HAP-1 (cell line): ENCODE measurements at places on chromosomes 3 and 15.

DNA sequence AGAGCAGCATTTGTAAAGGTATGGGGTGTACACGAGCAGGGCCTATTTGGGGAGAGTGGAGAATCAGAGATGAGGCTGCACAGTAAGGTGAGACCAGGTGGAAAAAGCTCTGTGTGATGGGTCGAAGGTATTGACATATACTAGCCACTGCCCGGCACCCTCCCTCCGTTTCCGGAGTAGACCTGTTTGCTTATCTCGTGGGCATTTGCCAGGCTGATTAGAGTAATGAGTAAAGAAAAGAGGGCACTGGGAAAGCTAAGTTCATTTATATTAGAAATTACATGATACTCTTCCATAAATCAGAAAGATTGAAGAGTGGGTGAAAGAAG is 46.2 kb upstream of the ATG7 start:
- no peak for DNase-seq

DNA sequence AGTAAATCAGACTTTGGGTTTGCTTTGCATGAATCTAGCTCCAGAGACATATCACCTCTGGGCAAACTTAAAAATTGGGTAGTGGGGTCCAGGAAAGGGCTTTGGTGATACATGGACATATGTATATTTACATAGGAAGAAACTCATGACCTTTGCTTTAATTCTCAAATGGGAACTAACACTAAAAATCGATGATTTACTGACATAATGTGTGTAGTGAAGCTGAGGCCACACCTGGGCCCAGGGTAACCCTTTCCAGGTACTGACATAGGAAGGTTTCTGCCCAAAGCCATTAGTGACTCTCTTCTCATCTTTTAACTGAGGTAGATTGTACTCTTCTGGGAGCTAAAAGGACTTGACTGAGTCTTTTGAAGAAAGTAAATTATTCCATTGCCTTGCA is 411.2 kb upstream of the TBL1XR1 start:
- DNase-seq, result no peak

DNA sequence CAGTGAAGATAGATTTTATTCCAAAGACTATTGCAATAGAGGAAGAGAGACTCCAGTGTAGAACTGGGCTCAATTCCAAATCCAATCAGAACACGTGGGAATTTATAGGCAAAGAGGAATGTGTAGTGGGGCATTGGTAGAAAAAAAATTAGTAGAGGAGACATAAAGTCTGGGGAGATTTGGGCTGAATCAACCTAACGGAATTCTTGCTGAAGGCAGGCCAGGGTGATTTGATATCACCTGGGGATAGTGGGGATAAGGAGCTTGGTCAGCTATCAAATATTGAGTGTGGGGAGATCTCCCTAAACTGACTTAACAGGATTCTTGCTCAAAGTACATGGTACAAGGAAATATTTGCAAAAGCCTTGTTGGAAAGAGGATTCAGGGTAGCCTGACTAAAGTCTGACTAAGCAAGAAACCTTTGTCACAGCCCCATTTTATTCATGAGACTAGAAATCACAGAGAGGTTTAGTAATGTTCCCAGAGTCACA is 29.6 kb downstream of the SST start:
- no peak for DNase-seq

DNA sequence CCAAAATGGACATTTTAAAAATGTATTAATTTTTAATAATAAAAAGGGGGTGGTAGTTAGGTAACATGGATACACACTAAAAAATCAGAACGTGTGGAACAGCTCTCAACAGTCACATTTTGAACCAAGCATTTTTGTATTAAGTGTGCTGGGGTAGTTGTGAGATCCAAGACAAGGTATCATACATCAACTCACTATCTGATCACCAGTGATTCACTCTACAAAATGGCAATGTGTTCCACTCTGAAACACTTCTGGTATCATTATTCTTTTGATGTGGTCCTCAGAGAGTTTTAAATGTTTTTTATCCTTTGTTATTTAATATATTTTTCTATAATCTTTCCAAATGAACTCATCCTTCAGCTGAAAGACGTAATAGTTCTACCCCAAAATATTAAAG is 5.4 kb downstream of the HACL1 start:
- DNase-seq, result no peak

DNA sequence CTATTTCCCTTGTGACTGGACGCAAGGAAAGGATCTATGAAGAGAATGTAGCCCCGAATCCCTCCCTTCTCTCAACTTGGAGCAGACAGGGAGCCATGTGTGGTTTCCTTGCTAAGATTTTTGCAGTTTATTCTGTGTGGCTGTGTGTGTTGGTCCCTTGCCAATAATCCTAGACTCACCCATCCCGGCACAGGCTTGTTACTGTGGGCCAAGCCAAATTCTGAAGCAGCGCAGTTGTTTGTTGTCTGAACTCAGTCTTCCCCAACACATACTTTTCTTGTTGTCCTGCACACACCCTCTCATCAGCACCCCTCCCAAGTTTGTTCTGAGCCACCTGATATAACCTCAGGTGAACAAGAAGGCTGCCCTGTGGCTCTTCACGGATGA is 193.3 kb upstream of the CTDSPL start:
- no peak for DNase-seq

GRCh38 chr15:49406352-49407118 is 16.5 kb upstream of the FGF7 start:
- DNase-seq, result no peak

- no peak for DNase-seq
These were observed 50.1 kb downstream of the TLE3 start for GRCh38 chr15:70047386-70048197.

DNA sequence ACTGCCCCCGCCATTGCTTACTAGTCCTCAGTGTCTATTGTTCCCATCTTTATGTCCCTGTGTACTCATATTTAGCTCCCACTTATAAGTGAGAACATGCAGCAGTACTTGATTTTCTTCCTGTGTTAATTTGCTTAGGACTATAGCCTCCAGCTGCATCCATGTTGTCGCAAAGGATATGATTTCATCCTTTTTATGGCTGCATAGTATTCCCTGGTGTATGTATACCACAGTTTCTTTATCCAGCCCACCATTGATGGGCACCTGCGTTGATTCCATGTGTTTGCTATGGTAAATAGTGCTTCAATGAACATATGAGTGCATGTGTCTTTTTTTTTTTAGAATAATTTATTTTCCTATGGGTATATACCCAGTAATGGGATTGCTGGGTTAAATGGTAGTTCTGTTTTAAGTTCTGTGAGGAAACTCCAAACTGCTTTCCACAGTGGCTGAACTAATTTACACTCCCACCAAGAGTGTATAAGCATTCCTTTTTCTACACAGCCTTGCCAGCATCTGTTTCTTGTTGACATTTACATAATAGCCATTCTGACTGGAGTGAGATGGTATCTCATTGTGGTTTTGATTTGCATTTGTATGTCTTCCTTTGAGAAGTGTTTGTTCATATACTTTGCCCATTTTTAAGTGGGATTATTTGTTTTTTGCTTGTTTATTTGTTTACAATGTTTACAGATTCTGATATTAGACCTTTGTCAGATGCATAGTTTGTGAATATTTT is 53.7 kb downstream of the GALK2 start:
- no peak for DNase-seq

- DNase-seq, result no peak
These were observed 89.5 kb downstream of the LARS2 start for GRCh38 chr3:45477838-45478237.

DNA sequence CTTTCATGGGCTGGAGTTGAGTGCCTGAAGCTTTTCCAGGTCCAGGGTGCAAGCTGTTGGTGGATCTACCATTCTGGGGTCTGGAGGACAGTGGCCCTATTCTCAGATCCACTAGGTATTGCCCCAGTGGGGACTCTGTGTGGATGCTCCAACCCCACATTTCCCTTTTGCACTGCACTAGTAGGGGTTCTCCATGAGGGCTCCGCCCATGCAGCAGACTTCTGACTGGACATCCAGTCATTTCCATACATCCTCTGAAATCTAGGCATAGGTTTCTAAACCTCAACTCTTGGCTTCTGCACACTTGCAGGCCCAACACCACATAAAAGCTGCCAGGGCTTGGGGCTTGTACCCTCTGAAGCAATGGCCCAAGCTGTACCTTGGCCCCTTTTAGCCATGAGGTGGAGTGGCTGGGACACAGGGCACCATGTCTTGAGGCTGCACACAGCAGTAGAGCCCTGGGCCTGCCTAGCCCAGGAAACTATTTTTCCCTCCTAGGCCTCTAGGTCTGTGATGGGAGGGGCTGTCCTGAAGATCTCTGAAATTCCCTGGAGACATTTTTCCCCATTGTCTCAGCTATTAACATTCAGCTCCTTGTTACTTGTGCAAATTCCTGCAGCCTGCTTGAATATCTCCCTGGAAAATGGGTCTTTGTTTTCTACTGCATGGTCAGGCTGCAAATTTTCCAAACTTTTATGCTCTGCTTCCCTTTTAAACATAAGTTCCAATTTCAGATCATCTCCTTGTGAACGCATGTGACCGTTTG is 6.0 kb upstream of the HACD2 start:
- DNase-seq, result no peak

- no peak for DNase-seq
These were observed 2.1 kb downstream of the SHQ1 start for GRCh38 chr3:72846166-72846565.

DNA sequence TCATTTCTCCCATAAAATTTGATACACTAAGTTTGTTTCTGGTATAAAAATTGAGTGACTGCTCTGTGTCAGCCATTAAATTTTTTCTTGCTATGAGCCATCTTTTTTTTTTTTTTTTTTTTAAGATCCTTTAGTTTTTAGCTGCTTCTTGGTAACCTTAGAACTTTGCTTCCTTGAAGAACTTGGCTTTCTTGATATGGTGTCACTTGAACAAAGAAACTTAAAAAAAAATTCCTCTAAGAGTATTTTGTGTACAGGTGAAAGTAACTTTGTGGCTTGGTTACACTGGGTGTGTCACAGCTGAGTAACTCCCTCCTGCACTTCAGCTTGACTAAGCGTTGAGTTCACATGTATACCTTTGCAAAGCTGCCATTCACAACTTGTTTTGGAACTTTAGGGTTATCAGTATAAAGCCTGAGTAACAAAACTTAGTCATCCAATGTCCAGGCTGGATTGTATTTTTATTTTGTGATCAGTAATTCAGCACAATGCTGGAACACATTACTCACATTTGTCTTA is 6.5 kb downstream of the CHD2 start:
- peak; percentile 2 for DNase-seq

- DNase-seq, result no peak
These were observed 15.0 kb upstream of the BNC1 start for GRCh38 chr15:83299462-83299861.

- peak; percentile 27 for DNase-seq
These were observed 97.1 kb upstream of the CHL1 start for GRCh38 chr3:99506-99905.

GRCh38 chr3:99365396-99365795 is 273.0 kb upstream of the COL8A1 start:
- no peak for DNase-seq

GRCh38 chr3:31240013-31240412 is 292.7 kb upstream of the STT3B start:
- no peak for DNase-seq

- DNase-seq, result no peak
These were observed 20.0 kb downstream of the WNT5A start for GRCh38 chr3:55467099-55467498.
